Stimulated activated CD8-positive, alpha-beta memory T cell treated with anti-CD3 and anti-CD28 coated beads, Interleukin-12 subunit alpha, Interleukin-12 subunit beta, amount 100 ng/mL, for 4 hours (primary cell): ENCODE measurements at places on chromosomes 7 and 10.

- DNase-seq: no peak
Measured at GRCh38 chr7:94395141-94396036, 694 bp downstream of the COL1A2 start.

GRCh38 chr7:12062062-12062461 is 149.0 kb upstream of the TMEM106B start:
- DNase-seq: no peak

GRCh38 chr7:131194070-131194865 is 133.4 kb upstream of the MKLN1 start:
- DNase-seq: no peak

DNA sequence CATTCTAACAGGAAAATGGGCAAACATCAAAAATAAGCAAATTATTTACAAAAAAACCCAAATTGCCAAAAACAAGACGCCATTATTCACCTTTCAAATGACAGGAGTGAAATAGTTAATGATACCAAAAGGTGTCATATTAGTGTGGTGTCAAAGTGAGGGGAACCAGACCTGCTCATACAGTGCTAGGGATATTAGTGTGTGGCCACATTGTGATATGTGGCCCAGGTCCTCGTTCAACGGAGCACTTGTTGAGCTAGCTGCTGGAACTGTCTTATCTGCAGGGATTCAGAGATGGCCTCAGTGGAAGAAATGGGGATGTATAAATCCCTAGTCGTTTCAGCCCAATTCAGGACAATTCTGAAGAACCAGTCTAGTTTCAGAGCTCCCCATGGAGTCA is 41.2 kb downstream of the GPR85 start:
- no peak for DNase-seq

DNA sequence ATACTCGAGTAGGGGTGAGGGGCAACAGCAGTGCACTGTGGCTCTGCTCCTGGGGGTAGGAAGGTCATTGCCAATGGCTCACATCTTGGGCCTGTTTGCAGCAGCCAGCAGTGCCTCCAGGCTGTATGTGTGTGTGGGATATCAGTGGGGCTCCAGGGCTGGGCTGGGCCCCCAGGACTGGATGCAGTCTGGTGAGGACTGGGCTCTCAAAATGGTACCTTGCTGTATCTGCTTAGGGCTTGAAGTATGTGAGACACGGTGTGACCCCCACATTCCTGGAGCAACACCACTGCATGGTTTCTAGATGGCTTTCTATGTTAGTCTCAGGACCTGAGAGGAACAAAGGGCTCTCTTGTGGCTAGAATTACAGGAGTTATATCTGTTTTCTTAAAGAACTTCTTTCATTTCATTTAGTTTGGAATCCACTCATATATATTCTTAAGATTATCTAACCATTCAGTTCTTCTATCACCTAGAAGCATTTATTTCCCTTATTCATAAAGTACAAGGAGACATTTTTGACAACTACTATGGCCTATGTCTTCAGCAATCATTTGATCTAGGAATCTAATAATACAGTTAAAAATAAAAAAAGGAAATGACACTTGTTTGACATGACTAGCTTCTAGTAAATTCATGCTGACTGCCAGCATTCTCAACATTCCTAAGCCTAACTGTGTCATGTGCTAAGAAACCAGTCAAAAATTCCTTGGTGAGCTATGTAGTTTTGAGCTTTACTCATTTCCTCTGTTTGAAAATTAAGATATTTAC is 443.2 kb upstream of the SEMA3A start:
- DNase-seq: no peak
